ENCODE measurements at places on chromosomes 16 and 17. TPM values are rescaled to one million over a fixed set of nuclear protein-coding genes. Genes with fewer than 3 reads are reported as not detected.

GRCh38 chr17:81741594-81742452, 29.7 kb downstream of the SLC25A10 start:
- H3K4me3 ChIP-seq = no peak overlapping the region
- no peaks in the 10 kb centered on the region for H3K4me1 ChIP-seq

Gene ELMO3
- 2.0 TPM for total RNA-seq

DNA sequence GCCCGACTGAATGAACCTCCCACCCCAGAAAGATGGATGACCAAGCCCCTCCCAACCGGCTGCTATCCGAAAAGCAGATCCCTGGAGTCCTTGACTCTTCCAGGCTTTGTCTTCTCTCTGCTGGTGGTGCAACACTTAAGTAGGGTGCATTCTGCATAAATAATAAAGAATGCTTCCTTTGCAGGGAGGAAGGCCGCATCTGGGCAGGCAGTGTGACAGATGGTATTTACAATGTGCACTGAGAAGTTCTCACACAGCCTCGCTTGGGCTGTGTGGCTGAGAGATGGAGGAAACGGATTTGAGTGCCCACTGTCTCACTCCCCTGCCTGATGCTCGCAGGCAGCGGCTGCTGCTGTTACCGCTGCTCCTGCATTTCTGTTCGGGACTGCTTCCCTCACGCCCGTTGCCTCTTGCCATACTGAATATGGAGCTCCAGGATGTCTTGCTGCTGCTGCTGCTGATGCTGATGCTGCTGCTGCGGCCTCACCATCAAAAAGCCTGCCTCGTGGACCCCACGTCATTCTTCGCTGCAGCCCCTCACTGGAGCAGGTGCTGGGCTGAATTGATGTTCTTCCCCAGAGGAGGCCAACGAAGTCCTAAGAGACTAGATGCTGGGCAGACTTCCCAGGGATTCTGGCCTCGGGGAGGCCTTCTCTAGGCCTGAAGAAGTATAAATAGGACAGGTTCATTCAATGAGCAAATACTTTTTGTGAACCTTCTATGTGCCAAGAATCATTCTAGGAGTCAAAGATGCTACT, 7.1 kb upstream of the RHBDL3 start:
- no peaks in the 10 kb centered on the region for H3K4me1 ChIP-seq
- no peaks in the 10 kb centered on the region for H3K36me3 ChIP-seq
- H3K27ac ChIP-seq = no peak overlapping the region
- no peaks in the 10 kb centered on the region for H3K27me3 ChIP-seq

DNA sequence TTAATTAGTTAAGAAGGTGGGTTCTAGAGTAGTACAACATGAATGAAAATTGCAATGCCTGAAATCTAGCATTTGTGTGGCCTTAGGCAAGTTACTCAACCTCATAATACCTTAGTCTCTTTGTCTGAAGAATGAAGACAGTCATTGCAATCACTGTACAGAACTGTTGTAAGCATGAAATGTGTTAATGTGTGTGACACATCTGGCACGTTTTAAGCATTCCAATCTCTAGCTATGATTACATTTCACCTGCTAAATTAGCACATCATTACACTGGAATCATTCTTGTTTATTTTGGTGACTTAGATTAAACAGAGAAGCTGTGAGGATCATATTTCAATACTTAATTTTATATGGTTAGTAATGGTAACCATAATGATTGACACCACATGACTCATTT, 629.7 kb upstream of the KIF2B start:
- no peak for DNase-seq
- no peaks in the 10 kb centered on the region for H3K36me3 ChIP-seq
- H3K27ac ChIP-seq = no peak overlapping the region
- no peaks in the 10 kb centered on the region for H3K27me3 ChIP-seq

Gene SMIM22
- total RNA-seq = not detected
